ENCODE measurements at places on chromosomes 5 and 9.
A peak's percentile ranks its signal among the peaks of the same experiment; 100 is the strongest.

- DNase-seq: no peak
Measured at GRCh38 chr5:1501372-1502045, 22.3 kb downstream of the LPCAT1 start.

GRCh38 chr5:171317230-171317629 lies 8.2 kb downstream of the TLX3 start:
- no peak for DNase-seq

- DNase-seq: no peak
Measured at GRCh38 chr5:1660511-1660910, 136.8 kb upstream of the LPCAT1 start.

DNA sequence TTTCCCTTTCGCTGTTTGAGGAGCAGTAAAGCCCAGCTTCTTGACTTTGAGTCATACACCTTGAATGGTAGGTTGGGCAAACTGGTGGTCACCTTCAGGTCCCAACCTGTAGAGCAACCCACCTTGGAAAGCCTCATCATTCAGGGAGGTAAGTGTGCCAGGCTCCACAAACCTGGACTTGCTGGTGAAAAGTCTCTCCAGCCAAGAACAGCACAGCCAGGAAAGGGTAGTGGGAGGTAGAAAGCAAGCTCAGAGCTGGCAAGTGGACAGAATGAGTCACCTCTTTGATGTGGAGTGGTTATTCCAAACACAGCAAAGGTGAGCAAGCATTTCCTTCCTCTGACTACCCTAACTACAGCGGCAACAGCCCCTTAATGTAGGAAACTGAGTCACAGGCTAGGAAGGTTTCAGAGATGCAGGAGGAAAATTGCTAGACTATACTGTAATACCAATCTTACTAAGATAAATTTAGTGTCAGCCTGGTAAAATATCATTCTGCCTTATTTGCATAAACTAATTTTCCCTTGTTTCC lies 117.5 kb upstream of the MTAP start:
- DNase-seq: peak; percentile 90

GRCh38 chr9:126859111-126859510 lies 1.3 kb upstream of the ZBTB34 start:
- DNase-seq: no peak

- DNase-seq: no peak
Measured at GRCh38 chr9:120841930-120842684, 615 bp downstream of the PSMD5 start.

DNA sequence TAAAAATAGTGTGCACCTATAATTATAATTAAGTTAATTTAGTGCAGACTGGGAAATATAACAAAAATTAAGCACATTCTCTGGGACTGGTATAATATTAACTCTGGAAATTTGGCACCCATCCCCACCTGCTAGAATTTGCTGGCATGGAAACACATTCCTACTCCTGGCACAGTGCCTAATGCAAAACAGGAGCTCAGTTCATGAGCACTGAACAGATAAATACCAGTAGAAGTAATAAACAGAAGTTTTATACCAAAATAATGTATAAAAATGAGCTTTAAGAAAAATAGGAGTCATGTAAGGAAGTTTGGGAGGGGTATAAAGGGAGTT lies 23.7 kb upstream of the NPR3 start:
- no peak for DNase-seq

DNA sequence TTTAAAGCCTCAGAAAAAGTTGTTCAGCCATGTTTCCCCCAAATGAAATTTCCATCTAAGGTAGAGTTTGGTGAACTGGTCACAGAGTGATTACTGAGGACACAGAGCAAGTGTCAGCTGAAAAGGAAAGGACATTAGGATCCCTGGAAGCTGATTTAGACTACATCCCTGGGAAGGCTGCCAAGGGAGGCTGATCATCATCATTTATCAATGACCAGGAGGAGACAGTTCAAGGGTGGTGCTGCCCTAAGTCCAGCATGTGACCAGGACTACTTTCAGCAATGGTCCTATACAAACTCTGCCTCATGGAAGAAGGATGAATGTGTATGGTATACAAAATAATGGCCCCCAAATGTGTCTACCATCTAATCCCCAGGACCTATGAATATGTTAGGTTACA lies 120.6 kb downstream of the PIK3R1 start:
- no peak for DNase-seq

DNA sequence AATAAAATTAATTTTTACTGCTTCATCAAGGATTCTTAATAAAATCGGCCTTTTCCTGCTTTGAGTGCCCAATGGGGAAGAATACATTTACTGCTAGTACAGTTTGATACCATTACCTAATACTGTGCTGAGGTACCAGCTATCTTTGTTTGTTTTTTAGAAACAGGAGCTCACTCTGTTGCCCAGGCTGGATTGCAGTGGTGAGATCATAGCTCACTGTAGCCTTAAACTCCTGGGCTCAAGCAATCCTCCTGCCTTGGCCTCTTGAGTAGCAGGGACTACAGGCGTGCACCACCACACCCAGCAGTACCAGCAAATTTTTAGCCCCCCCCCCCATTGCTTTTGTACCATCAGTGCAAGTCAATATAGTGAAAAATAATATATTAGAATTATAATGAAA lies 13.6 kb upstream of the ANKHD1 start:
- DNase-seq: no peak

DNA sequence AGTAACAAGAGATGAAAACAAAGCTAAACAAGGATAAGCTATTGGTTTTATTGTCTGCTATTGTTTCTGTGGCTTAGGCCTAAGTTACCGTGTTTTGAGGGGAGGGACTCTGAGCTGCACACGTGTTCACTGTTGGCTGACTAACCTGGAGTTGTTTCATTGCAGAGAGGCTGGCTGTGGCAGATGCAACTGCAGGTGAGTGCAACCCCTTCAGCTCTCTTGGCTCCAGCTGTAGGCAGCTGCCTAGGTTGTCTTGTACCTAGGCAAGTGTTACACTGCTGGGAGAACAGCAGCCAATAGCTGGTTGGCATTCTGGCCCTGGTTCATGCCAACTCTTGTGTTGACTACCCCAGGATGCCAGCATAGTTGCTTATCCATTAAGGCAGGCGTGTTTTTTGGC lies 17.6 kb upstream of the MATR3 start:
- no peak for DNase-seq

GRCh38 chr5:53288511-53288910 lies 179.0 kb upstream of the MOCS2 start:
- no peak for DNase-seq

DNA sequence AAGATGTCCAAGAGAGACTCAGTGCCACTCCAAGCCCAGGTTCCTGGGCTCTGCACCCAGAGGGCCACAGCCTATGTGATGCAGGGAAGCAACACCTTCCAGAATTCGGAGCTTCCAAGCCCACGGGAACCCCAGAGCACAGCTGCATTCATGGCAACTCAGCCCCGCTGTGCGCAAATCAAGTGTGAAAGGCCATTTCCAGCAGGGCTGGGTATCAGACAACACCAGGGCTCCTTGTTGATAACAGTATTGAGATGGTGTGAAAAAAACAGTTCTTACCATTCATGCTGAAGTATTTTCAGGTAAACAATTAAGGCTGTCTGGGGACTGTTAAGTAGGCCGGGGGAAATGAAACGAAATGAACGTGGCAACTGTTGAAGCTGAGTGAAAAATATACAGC lies 10.1 kb downstream of the ROR2 start:
- DNase-seq: no peak

DNA sequence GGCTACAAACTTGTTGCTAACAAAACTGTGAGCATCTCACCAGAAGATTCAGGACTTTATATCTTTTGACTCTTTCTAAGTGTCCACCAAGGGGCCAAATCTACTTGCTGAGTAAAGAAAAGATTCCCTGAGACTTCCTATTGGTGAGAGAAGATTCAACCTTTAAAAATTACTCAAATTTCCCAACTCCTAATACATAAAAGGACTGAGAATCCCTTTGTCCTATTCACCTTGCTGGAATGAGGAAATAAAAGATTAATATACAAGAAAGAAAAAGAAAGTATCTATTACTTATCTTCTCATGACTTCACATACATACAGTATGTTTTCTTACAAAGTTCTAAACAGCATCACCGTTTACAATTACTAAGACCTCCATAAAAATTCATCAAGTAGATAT lies 47.9 kb upstream of the MYOT start:
- no peak for DNase-seq

DNA sequence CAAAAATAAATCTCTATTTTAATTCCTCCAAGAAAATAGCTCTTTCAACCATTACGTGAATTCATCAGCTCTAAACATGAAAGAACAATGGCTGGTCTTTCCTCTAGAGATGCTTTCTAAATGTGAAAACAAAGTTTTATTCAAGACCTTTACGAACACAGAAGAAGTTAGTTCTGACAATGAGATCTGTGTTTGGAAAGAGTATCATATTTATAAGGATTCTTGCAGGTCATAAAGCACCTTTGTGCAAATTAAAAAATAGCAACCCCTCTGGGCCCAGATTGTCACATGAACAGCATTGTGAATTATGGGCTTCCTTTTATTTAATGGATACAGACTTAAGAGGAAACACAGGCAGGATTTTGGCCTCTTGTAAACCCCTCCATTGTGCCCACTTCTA lies 17.7 kb upstream of the FTMT start:
- DNase-seq: no peak

GRCh38 chr5:1548702-1549474 lies 25.1 kb upstream of the LPCAT1 start:
- DNase-seq: no peak

DNA sequence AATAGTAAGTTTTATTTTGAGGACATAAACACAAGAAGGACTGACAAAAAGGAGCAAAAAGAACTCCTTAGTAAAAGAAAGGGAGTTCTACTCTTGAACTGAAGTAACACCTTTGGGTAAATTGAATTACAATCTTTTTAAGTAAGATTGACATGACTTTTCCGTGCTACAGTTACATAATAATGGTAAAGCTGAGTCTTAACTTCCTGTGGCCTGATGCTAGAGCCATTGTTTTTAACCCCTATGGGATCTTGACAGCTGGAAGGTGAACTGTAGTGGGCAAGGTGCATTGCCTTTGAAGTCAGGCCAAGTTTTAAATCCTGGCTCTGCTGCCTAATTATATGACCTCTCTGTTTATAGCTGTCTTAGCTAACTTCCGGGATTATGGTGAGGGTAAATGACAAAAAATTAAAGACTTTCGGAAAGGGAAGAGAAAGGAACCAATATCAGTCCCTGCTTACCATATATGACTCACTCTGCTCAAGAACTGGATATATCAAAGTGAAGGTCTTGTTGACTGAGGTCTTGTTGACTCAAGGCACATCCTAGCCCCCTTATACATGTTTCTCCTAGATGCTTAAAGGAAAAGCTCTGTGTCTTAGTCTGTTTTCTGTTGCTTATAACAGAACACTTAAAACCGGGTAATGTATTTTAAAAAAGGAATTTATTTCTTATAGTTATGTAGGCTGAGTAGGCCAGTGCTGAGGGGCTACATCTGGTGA lies 6.8 kb downstream of the HSD17B4 start:
- DNase-seq: no peak

DNA sequence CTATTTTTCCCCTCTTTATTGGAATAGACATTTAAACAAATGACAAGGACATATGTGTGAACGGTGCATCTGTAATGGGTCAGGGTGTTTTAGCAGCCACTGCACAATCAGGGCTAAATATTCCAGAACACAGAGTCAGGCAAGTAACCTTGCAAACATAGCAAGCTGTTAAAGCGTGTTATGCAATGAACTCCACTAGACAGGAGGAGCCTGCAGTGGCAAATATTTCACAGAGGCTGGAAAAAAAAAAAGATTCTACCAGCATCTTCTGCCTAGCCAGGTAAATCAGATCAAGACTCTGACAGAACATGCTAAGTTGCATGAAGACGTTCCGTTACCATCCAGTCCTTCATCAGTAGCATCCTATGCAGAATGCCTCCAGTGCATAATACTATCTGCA lies 171.8 kb downstream of the SEMA5A start:
- no peak for DNase-seq

DNA sequence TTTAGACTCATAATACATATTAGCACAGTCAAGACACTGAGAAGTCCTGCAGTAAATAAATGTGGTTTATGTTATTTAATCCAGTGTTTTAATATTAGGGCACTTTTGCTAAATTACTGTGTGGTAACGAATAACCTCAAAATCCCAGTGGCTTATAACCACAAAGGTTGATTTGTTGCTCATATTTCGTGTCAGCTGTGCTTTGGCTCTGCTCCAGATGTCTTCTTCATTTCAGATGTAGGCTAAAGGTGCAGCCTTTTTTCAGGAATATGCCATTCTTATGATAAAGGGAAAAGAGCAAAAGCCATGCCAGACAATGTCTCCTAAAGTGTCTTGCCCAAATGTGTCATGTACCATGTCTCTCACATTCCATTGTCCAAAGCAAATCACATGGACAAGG lies 144.8 kb downstream of the BRINP1 start:
- DNase-seq: no peak

DNA sequence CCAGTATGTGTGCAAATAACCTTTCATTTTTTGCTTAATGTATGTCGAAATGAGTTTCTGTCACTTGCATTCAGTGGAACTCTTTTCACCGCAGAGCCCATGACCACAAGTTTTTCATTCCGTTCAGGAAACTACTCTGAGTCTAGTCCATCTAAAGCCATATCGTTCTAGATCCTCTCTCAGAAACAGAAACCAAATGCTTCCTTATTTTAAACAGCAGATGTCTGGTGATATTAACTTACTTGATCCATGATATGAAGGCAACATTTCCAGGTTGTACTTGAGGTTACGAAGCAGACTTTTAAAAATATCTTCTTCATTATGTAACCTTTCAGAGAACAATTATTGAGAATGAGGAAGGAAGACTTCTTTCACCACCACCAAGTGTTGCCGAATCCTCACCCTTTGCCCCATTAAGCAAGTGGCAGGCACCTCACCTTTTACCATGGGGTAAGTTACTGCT lies 72.4 kb upstream of the GNAQ start:
- DNase-seq: no peak

- no peak for DNase-seq
Measured at GRCh38 chr9:87277346-87277745, 220.3 kb upstream of the DAPK1 start.

DNA sequence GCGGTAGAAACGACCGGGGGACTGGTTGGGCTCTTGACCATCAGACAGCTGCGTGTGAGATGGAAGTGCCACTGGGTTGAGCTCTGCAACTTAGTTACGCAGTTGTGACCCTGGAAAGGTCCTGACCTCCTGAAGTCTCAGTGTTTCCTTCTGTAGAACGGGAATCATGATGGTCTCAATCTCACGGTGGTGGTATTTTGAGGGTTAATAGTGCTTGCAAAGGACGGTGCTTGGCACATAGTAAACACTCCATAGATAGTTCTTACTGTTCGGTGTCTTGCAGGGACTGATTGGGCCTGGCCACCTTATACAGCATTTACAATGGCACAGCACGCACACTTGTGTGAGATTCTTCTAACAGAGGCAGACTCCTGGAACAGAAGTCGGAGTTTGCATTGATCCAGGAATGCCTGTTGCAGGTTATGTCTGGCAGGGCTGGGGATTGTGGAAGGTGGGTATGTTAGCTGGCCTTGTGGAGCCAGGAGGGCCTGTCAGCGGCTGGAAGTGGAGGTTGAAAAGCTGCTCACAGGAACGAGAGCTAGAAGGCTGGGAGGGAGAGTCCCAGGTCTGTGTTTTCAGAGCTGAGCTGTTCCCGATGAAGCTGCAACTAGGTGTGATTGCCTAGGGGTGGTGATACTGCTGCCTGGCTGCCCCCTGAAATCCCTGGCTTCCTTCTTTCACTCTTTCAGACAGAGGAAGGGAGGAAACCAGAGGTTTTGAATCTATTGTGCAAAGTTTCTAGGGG lies 962 bp upstream of the TXN start:
- DNase-seq: no peak

Measured in pulmonary artery endothelial cell (primary cell).